ENCODE measurements at places on chromosomes 5 and 9.

- DNase-seq = no peak
Measured at GRCh38 chr9:18238254-18238653, 235.7 kb upstream of the ADAMTSL1 start.

DNA sequence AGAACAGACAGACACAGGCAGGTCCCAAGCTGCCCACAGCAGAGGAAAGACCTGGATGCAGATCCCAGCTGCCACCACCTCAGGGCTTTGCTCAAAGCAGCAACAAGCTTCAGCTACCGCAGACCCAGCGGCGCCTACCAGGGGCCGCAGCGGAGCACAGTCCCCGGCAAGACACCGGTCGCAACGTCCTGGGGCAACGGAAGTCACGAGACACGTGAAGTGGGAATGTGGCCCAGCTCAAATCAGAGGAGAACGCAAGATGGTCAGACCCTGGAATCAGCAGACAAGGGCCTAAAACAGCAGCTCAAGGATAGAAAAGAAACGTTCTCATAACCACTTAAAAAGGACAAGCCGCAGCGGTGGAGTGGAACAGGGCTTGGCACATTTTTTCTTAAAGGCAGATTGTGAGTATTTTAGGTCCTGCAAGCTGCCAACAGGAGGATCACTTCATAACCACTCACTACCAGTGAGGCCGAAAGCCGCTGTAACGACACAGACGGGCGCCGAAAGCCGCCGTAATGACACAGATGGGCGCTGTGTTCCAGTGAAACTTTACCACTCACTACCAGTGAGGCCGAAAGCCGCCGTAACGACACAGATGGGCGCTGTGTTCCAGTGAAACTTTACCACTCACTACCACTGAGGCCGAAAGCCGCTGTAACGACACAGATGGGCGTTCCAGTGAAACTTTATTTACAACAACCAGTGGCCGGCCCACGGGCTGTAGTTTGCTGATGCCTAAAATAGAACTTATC lies 21.7 kb downstream of the SLC9A3 start:
- no peak for DNase-seq

- no peak for DNase-seq
Measured at GRCh38 chr5:149271716-149272563, at the start of gene AFAP1L1. AFAP1L1 (plus strand) TSS chr5:149271859; CDS start chr5:149271969, 110 bp downstream.

DNA sequence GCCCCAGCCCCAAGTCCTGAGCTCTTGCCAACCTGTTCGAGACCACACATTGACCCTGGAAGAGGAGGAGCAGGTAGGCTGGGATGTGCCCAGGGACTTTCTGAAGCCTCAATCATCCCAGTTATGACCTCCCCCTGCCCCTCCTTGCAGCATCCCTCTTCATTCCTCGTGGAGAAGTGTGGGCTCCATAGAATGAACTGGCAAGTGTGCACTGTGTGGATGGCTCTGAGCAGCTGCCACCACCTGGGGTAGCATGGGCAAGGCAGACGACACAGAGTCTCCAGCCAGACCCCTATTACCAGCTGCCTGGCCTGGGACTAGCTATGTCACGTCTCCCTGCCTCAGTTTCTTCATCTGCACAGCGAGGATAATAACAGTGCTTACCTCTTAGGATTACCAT lies 33.5 kb downstream of the GADD45G start:
- no peak for DNase-seq

- no peak for DNase-seq
Measured at GRCh38 chr5:61878471-61878870, 427.5 kb upstream of the KIF2A start.

DNA sequence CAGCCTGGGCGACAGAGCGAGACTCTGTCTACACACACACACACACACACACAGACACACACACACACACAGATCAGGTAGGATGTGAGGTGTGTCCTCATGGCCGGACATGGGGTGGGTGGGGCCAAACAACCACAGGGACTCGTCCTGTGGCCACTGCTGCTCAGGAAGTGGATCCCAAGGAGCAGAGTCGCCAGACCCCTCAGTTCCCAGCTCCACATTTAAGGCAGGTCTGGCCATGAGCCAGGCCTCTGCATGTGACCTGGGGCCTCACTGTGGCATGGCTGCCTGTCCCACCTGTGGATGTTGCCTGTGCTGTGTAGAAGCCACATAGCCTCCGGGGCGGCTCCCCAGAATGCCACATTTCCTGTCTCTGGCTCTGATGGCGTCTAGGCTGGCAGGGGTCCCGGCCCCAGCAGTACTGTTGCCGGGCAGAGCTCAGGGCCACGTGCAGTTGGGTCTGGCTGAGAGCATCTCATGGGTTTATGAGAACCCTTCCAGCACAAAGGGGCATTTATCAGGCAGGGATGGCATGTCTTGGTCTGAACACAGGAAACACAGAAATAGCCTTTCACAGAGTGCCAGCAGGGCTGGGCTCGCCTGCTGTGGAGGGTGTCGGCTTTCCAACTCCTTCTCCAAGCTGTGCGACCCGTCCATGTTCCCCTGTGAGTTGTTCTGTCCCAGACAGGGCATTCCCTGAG lies 9.9 kb upstream of the NINJ1 start:
- DNase-seq = no peak

GRCh38 chr5:81657386-81657785 lies 93.5 kb downstream of the SSBP2 start:
- DNase-seq = no peak

- no peak for DNase-seq
Measured at GRCh38 chr9:87342743-87343142, 154.9 kb upstream of the DAPK1 start.

Measured in stimulated activated CD4-positive, alpha-beta T cell treated with anti-CD3 and anti-CD28 coated beads, Interleukin-4, amount 100 ng/mL, for 4 hours (primary cell).